ENCODE measurements at places on chromosomes 13 and 19.

DNA sequence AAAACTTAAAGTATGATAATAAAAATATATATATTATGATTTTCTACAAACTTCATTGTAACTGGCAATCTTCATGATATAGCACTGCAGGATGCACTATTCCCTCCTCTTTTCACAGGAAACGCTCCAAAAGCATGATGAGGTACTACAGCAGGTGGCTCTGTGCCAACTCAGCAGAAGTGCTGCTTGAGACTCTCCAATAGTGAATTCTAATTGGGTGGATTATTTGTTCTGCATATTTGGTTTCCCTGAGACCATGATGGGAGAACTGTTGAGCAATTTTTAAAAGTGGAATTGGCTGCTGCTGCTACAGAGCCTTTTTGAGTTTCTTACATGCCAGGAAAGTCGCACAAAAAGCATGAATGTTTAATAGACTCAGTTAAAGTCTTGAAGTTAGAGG lies 1782.4 kb upstream of the PCDH20 start:
- no peak for DNase-seq

- no peak for DNase-seq
Measured at GRCh38 chr13:42320375-42320787, 48.4 kb downstream of the AKAP11 start.

- no peak for DNase-seq
Measured at GRCh38 chr13:113407531-113408393, 43.8 kb upstream of the GRTP1 start.

DNA sequence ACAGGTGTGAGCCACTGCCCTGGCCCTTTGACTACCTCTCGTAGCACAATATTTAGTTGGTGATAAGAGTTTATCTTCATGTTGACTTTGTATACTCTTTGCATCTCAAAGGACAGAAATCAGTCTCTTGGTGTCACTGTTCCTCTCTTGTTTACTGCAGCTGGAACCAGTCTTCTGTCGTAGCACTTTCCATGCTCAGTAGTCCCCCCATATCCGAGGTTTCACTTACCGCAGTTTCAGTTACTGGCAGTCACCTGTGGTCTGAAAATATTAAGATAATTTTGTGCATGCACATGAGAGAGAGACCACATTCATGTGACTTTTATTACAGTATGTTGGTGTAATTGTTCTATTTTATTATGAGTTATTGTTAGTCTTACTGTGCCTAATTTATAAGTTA lies 49.1 kb downstream of the WASF3 start:
- no peak for DNase-seq

DNA sequence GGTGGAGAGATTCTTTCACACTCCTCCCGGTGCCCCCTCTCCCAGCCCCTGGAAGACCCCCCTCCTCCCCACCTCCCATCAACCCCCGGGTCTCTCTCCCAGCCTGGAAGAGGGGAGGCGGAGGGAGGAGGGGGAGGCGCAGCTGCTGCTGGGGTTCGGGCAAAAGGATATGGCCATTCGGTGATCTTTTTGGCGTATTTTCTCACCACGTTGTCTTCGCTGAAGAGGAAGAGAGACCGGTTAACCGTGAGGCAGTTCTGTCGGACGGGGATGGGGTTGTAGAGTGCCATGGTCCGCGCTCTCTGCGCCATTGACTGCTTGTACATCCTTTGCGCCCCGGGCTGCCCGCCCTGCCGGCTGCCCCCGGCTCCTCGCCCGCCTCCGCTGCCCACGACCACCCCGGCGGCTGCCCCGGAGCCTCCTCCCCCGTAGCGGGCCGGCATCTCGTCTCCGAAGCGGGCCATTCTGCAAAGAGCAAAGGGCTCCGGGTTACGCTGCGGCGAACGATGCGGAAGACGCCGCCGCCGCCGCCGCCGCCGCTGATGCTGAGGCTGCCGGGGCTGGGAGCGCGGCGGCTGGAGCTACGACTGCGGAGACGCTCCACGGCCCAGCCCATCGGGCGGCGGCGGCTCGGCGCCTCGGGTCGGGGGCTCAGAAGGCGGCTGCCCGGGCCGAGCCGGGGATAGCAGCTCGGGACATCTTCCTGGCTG lies 363 bp downstream of the CACNA1A start:
- no peak for DNase-seq

DNA sequence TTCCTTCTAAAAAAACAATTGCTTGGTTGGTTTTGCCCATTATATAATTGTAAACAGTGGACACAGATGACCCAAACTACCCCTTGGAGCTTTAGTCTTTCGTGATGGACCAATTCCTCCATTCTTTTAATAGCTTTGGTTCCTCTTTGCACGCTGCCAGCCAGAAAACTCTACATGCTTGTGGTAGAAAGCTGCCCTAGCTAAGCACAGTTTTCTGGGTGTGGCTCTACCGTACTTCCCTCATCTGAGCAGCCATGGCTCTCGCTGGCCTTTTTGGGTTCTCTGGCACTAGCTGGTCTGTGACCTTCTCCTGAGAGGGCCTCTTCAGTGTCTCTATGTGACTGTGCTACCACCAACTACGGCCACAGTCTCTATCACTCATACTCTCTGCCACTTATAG lies 29.9 kb upstream of the CEBPA start:
- DNase-seq: no peak

GRCh38 chr19:17346109-17346671 lies 8.8 kb downstream of the GTPBP3 start:
- no peak for DNase-seq

DNA sequence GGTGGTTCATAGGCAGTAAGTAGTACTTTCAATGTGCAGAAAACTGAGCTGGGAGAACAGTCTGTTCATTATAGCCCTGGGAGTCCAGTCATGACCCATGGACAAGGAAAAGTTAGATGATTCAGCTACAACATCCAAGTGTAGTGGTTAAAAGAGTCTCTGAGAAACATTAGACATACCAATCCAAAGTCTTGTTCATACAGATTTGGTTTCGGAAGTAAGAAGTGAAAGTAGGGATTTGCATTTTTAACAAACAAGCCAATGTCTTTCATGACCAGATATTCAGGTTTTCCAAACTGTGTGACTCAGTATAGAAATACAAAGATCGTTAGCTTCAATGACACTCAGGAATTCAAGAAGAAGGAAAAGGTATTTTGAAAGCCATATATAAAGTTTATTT lies 345.3 kb downstream of the SLITRK1 start:
- no peak for DNase-seq

GRCh38 chr19:11639602-11640471 lies 42.6 kb downstream of the ZNF627 start:
- DNase-seq: peak; percentile 92

- no peak for DNase-seq
Measured at GRCh38 chr13:20728579-20729311, 25.2 kb downstream of the IL17D start.

- DNase-seq: no peak
Measured at GRCh38 chr13:106484537-106485193, 50.8 kb downstream of the EFNB2 start.

GRCh38 chr19:49875857-49876421 lies 1.2 kb downstream of the AKT1S1 start:
- no peak for DNase-seq

DNA sequence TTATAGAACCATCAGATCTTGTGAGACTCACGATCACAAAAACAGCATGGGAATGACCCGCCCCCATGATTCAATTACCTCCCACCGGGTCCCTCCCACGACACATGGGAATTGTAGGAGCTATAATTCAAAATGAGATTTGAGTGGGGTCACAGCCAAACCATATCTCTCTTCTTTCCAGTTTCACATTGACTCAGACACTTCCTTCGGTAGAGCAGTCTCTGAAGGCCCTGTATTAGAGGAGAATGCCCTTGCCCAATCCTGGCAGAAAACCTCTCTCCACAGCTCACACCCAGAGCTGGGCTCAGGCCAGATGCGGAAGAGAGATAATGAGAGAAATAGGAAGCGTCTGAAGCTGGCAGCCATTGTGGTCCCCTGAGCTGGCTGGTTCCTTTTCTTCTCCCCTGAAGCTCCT lies 72.4 kb upstream of the CLDN10 start:
- no peak for DNase-seq

GRCh38 chr13:113928685-113929627 lies 44.9 kb downstream of the C13orf46 start:
- no peak for DNase-seq

- no peak for DNase-seq
Measured at GRCh38 chr13:32917504-32917903, 98.7 kb upstream of the KL start.

DNA sequence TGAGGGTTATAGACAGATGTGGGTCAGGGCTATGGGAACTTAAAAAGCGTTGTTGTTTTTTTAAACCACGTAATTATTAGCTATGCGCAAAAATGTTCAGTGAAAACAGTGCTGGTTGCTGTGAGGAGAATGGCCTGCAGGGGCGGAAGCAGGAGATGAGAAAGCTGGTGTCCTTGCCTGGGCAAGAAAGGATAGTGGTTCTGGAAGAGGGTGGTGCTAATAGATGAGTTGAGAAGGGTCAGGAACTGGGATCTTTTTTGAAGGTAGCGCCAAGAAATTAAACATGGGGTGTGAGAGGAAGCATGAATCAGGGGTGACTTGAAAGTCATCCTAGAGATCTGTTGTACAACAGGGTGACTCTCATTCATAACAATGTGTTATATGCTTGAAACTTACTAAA lies 4.8 kb upstream of the SMG9 start:
- DNase-seq: no peak

DNA sequence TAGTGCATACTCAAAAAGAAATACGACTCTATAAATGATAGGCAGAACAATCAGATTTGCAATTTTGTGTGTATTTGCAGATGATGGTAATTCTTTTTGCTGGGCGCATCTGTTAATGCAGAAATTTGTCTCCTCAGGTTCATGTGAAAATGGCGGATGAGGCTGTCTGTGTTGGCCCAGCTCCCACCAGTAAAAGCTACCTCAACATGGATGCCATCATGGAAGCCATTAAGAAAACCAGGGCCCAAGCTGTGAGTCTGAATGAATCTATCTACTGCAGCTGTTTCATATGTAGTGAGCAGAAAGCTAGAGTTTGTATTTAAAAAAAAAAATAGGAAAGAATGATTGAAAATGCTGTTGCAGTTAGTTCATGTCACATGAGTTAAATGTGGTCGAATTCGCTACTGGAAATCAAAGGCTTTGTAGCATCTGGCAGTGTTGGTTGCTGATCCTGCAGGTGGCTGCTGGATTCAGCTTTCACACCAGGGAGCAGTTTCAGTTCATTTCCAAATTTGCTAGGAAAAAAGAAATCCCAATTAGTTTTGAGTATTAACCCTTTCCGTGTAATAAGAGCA lies 66.0 kb downstream of the PCCA start:
- DNase-seq: no peak

GRCh38 chr13:29911781-29912418 lies 61.5 kb upstream of the UBL3 start:
- no peak for DNase-seq

GRCh38 chr19:49453757-49454240 lies 774 bp downstream of the ALDH16A1 start:
- no peak for DNase-seq

- no peak for DNase-seq
Measured at GRCh38 chr19:32532233-32532632, 48.8 kb upstream of the PDCD5 start.

GRCh38 chr19:30227661-30228112 lies 144.5 kb upstream of the ZNF536 start:
- no peak for DNase-seq

- DNase-seq: no peak
Measured at GRCh38 chr13:31629085-31629780, 110.1 kb upstream of the RXFP2 start.

DNA sequence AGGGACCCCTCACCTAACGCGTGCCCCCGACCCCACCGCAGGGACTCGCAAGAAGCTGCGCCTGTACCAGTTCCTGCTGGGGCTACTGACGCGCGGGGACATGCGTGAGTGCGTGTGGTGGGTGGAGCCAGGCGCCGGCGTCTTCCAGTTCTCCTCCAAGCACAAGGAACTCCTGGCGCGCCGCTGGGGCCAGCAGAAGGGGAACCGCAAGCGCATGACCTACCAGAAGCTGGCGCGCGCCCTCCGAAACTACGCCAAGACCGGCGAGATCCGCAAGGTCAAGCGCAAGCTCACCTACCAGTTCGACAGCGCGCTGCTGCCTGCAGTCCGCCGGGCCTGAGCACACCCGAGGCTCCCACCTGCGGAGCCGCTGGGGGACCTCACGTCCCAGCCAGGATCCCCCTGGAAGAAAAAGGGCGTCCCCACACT lies 4.7 kb upstream of the MYBPC2 start:
- DNase-seq: no peak

DNA sequence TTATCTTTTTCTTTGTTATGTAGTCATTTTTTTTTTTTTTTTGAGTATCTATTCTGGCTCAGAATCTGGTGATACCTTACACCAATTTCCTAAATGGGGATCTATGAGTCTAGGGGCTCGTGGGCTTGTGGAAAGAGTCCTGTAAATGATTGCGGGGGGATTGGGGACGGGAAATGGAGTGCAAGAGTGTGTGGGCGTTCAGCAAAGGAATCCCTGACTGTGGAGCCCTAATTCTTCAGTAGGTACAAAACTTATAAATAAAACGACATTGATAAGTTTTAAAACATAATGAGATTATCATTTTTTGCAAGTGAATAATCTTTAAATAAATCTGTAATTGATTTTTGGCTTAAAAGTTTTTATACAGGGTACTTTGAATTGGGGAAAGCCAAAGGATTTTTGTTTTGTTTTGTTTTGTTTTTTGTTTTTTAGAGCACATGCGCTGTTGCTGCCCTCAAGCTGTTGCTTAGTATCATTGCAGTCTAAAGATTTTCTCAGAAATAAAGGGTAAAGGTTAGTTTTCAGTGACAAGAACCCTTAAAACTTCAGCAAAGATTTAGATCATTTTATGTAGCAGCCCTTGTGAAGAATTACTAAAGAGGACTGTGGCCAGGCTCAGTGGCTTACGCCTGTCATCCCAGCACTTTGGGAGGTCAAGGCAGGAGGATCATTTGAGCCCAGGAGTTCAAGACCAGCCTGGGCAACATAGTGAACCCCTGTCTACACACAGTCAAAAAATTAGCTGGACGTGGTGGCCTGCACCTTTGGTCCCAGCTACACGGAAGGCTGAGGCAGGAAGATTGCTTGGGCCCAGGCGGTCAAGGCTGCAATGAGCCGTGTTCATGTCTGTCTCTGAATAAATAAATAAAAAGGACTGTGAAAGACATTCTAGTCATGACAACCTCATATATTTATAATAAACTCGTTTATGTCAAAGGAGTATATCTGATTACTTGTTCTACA lies 1.7 kb downstream of the ERCC5 start:
- DNase-seq: no peak

- no peak for DNase-seq
Measured at GRCh38 chr13:84265257-84265764, 383.0 kb upstream of the SLITRK1 start.

DNA sequence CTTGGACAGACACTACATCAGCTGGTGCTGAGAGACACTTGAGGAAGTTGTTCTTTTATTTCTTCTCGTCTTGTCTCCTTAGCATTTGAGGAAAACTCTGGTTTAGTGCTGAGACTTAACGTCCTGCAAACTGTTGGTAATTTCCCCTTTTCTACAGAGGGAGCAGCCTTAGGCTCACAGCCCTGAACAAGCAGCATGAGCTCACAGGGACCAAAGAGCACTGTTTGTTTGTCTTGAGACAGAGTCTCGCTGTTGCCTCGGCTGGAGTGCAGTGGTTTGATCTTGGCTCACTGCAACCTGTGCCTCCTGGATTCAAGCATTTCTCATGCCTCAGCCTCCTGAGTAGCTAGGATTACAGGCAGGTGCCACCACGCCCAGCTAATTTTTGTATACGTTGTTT lies 5.5 kb downstream of the ZNF805 start:
- no peak for DNase-seq

Data from iPS DF 6.9 (cell line).